Calu3 (cell line): ENCODE measurements at places on chromosomes 6 and 20.

DNA sequence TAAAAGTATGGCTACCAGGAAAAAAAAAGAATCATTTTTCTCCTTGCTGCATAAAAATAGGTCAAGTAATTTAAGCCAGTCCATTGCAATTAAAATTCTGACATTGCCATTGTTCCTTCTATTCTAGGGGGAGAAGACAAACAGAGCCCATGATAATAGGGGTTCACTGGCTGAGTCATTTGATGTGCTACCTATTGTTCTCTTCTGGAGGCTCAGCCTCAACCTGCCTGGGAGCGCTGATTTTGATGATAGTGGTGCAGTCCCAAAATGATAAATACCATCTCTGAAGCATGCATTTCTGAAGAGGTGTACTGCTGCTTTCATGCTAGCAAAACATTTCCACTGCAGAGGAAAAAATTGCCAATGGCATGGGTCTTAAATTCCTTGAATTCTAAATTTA, 5.8 kb downstream of the CITED2 start:
- DNase-seq = no peak

DNA sequence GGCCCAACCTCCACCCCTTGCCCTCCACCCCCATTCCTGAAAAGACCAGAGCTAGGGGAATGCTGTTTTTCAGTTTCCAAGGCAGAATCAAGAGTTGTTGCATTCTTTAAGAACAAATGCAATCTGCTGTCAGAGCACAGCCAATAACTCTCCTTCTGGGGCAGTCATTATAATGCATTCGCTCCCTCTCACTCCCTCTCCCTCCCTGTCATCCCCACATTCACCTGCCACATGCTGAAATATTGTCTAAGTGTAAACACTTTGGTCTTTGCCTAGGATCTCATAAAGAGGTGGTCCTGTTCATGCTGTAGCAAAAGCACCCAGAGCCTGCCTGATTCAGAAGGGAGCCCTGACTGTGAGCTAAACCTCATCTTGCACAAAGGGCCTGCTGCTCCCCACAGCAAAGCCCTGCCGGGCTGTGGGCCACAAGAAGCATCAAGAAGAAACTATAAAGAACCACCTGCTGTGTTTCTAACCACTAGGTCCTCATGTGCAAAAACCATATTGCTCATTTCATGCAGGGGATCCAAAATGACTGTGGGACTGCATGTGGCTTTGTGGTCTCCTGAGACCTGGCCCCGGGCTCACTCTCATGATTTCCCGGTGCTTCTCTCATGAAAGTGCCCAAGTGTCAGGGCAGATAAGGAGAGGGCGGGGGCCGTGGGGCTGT, 85.6 kb downstream of the GPR6 start:
- DNase-seq = no peak

DNA sequence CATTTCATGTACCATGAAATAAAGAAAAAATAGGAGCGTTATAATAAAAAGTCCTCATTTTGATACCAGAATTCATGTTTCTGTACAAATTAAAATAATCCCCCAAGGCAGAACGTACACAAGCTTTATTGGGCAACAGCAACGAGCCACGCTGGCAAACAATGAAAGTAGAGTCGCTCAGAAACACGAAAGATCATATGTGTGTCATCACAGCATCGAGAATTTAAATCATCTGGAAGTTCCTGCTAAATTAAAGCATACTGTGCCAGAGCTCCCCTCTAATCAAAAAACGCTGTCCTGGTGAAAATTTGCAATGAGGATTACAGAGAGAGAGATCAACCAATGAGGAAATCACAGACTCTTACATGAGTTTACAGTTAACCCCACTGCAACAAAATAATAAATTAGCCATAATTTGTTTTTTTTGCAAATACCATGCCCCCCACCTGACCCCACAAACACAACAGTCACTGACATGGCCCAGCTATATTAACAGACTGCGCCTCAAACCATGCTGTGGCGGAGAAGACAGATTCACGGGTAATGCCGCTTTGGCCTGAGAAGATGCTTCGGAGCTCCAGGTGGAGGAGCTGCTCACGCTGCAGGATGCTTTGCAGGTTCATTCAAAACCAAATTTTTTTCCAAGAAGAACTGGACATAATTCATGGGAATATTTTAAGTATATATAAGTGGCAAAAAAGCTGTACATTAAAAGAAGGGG, 54.3 kb upstream of the NFATC2 start:
- DNase-seq = no peak

DNA sequence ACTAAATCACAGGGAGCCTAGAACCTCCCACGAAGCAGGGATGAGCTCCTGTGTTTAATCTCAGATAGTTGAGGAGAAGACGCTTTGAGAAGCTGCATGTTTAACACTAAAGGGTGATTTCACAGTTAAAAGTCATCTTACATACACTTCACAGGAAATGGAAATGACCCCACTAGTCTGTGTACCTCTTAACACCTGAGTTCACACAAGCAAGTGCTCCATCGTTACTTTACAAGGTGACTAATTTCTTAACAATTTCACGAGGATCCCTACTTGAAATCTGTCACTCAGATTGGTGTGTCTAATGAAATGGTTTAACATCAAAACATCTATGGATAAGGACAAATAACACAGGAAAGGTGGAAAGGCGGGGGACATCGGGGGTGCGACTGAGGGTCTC, 93.8 kb upstream of the RPS6KA2 start:
- no peak for DNase-seq

- no peak for DNase-seq
Measured at GRCh38 chr6:16402581-16402900, 164.2 kb downstream of the GMPR start.

DNA sequence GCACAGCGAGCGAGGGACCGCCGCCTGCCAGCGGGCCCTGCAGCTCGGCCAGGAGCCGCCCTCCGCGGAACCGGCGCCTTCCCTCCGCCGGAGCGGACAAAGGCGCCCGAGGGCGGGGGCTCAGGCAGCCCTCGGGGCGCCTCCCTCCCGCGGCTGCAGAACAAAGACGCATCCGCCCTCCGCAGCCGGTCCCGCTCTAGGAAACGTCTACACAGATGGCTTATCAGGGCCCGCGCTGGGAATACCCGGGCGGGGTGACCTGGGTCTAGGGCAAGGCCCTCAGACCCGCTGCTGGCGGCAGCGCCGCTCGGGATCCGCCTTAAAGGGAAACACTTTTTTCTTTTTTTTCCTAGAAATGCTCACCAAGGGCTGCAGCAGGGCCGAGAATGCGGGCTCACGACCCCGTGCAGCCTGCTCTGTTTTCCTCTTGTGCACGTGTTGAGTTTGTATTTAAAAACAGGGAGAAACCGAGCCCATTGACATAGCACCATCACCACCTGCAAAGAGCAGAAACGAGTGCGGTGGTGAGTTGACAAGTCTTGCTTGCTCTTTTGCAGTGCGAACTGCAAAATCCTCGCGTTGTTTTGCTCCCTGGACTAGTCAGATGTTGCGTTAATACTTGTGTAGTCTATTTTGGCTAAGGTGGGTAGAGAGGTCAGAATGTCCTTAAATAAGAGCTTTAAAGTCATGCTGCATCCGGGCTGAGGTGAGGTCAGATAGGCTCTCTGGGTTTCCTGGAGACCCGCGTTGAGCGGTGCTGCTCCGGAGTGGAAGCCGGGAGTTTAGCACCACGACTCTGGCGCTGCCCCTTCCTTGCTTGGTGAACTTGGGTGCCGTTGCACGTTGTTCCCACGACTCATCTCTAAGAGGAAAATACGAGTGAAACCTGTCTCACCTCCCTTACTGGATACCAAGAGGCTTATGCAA, 1.1 kb upstream of the RPS6KA2 start:
- peak; percentile 54 for DNase-seq

DNA sequence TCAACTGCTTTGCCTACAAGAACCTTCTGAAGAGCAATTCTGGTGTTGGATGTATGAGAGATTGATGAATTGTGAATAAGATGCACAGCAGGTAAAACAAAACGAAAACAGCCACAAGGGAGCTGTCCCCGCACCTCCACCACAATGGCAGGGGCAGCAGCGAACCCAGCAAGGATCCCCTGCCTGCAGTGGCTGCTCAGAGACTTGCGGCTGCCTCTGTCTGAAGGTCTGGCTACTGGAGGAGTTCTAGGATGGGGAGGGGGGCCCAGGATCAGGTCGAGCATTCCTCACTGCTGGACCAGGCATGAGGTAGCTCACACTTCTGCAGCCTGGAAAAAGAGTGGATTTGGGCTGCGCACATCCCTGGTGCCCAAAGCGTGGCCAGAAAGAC, 523.5 kb downstream of the CDH26 start:
- no peak for DNase-seq

- no peak for DNase-seq
Measured at GRCh38 chr20:50312682-50313521, 122.3 kb downstream of the CEBPB start.

GRCh38 chr6:135904666-135905065, 53.2 kb downstream of the PDE7B start:
- peak; percentile 0 for DNase-seq

DNA sequence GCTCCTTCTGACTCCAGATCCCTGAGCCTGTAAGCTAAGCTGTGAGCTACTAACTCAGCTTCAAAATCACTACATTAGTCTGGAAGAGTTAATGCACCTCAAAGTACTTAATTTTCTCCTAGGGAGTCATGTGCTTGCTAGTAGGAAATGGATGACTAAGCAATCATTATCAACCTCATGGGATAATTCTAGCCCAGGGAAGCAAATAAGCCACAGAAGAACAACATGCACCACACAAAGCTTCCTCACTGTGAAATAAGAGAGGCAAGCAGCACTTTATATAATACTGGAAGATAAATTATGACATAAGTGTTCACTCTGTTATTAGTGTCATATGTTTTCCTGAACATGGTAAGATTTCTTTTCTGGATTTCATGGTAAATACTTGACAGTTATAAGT, 57.9 kb upstream of the RCAN2 start:
- no peak for DNase-seq

DNA sequence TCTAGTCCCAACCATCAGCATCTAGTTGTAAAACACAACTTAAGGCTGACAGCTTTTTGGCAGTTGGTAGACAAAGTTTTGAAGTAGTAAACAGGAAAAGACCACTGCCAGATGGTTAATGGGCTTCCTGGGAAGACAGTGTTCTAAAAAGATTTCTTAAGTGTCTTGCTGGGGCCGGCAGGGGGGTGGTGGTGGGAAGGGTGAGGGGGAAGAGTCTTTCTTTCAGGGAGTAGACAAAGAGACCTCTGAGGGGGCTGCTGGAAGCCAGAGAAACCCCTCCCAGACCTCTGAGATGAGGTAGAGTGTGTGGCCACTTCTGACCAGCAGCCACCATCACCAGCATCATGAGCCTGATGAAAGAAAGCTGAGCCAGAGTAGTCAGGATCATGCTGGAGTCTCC, 784.9 kb downstream of the TENT5A start:
- DNase-seq = no peak
